GM12891 (cell line): ENCODE measurements at places on chromosomes 7 and 10.

- DNase-seq = peak; percentile 30
Observed at GRCh38 chr7:24573554-24574338, 494 bp downstream of the PALS2 start.

GRCh38 chr7:82501346-82501745 is 57.8 kb upstream of the CACNA2D1 start:
- DNase-seq = no peak

DNA sequence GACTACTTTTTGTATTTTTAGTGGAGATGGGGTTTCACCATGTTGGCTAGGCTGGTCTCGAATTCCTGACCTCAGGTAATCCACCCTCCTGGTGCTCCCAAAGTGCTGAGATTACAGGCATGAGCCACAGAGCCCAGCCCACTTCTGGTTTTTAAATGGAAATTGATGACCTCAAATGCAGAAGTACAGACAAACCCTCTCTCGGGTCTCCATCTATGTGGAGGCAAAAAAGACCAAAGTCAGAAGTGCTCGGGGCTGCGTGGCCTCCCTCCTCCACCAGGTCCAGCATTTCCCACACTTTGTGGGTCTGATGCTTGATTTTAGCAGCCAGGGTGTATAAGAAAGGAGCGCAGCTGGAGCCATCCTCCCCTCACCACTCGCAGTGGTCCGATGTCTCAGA is 187.3 kb upstream of the AUTS2 start:
- DNase-seq = no peak

GRCh38 chr7:102264367-102264891 is 22.2 kb upstream of the SH2B2 start:
- no peak for DNase-seq

DNA sequence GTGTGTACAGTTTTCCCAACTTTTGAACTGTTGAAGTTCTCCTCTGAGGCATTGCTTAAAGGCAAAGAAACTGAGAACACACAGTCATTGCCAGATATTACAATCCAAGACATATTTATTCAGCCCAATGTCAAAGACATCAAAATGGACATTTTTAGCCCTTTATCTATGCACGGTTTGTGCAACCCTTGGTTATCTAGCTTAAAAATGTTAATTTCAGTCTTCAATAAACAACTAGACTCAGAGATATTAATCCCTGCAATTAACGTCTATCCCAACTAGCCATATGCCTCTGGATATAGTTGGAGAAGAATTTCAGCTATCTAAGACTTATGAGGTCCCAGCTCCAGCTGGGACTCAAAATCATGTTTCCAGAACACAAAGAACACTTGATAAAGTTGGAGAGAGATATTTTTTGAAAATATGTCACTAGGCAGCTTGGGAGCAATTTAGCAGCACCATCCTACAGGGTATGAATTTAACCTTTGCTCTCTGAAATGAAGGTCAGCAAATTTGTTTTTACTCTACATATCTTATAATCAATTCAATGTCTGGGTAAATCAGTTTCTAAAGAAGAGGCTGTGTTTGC is 357.0 kb downstream of the RNLS start:
- no peak for DNase-seq

DNA sequence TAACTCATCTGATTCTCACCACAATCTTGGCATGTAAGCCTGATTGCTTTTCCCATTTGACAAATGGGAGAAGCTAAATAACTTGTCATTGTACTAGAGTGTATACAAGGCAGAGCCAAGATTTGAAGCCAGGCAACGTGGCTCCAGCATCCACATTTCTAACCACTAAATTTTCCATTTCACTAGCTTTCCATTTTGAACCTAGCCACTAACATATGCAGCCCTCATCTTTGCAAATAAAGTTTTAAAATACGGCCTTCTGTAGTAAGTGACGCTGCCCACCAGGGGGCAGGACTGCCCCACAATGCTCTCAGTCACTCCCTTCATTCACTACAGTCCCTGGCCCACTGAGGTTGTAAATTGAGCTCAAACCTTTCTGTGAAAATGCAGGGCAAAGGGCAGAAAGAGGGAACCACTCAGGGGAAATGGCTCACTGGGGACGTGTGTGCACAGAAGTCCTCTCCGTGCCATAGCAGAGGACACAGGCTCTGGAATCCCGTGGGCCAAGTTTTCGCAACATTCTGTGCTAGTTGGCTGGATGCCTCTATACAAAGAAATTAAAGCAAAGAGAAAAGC is 315.7 kb downstream of the TNS3 start:
- DNase-seq = peak; percentile 39

- DNase-seq = no peak
Observed at GRCh38 chr7:99248391-99249095, 24.1 kb upstream of the MYH16 start.

DNA sequence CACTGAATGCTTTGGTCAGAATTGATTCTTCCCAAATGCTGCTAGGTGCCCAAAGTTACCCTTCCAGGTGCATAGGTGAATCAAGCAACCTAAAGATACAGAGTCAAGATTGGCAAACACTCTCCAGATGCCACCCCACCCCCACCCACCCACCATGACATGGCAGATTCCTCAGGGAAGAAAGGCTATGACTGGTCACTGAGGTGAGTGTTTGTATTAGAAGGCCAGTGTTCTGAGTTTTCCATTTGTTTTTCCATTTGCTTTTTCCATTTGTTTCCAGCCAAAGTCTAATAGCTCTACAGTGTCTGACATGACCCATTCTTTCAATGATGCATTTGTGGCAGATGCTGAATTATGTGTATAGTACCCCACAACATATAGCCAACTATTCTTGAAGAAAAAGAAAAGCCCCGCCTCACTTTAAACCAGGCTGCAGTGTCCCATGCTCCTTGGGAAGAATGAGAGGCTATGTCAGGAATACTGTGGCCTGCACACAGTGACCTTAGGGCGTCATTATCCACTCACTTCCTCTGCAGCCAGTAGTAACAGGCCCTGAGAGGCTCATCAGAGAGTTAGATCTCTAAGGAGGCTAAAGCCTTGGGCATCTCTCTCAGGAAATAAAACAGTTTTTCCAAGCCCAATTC is 16.1 kb upstream of the HIBADH start:
- DNase-seq = no peak

DNA sequence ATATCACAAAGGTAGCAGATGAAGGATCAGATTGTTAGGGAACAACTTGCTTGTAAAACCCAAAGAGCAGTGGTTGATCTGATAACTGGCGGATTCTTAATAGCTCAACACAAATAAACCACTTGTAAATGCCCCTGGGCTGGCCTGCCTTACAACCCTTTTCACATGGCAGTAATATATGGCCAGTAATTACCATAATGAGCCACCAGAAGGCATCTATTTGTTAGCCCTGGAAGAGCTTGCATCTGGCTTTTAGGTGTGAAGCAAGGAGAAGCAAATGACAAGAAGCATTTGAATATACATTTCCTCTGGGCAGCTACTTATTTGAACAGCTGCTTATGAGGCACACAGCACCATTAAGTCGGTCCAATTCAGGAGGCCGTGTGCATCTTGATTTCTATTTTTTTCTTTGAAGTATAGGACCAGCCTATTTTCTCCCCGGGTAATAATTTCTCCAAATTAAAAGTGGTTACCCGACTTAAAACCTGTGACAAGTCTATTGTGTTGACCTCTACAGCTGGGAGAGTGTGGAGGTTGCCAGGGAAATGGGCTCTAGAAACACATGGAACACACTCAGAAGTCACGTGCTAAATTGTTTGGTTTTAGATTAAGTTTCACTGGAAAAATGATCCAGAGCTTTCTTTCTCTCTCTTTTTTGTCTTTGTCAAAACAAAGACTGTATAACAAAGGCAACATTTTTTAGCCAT is 113.4 kb downstream of the SEM1 start:
- no peak for DNase-seq

DNA sequence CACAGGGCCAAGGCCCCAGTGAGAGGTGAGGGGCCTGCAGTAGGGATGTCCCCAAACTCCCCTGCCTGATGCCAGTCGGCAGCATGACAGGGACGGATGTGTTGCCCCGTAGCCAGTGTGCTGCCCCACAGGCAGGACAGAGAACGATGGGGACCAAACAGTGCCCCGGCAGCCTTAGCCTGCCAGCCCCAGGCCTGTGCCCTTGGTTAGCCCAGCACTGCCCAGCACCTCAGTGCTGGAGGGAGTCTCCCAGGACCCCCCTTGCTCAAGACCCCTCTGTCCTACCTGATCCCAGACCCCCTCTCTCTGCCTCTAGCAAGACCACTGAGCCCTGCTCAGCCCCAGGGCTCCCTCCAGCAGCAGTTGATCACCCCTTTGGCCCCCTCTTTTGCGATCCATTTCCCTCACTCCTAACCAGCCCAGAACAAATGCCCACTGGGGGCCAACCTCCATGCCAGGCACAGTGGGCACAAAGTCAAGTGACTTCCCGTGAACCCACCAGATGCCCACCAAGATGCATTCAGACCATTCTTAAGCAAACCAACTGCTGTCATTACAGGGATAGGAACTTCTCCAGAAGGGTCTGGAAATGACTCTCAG is 34.0 kb downstream of the OAT start:
- DNase-seq = no peak

- no peak for DNase-seq
Observed at GRCh38 chr10:69394020-69394419, 22.7 kb downstream of the TACR2 start.

DNA sequence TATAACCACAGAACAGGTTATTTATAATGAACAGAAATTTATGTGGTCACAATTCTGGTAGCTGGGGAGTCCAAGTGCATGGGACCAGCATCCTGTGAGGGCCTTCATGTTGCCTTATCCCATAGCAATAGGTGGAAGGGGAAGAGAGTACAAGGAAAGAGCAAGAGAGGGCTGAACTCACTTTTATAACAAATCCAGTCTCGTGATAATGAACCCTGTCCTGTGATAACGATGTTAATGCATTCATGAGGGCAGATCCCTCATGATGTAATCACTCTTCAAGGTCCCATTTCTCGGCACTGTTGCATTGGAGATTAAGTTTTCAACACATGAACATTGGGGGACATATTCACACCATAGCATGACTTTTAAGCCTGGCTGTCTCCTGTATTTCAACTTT is 27.4 kb upstream of the CCDC7 start:
- no peak for DNase-seq
